ENCODE measurements at places on chromosomes 5 and 9. TPM values are rescaled to one million over a fixed set of nuclear protein-coding genes. Genes with fewer than 3 reads are reported as not detected.

Gene WDR38
- not detected for total RNA-seq

DNA sequence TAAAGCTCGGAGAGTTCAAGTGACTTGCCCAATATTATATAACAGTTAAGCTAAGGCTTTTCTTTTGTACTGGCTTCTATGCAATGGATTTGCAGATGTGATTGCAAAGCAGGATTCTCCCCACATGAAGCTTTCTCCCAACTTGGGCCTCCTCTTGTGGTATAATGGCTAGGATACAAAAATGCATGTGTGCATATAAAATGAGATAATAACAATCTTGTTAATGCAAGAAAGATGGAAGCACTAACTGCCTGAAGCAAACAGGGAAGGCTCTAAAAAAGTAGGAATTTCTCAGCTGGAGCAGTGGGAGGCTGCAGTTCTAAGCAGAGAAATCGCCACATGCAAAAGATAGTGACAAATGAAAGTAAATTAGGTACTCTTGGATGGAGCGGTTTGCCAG lies 444.2 kb upstream of the RIOK2 start:
- H3K27ac ChIP-seq = no peak overlapping the region
- H3K36me3 ChIP-seq = no peaks in the 10 kb centered on the region
- H3K27me3 ChIP-seq = no peaks in the 10 kb centered on the region
- no peak for DNase-seq

DNA sequence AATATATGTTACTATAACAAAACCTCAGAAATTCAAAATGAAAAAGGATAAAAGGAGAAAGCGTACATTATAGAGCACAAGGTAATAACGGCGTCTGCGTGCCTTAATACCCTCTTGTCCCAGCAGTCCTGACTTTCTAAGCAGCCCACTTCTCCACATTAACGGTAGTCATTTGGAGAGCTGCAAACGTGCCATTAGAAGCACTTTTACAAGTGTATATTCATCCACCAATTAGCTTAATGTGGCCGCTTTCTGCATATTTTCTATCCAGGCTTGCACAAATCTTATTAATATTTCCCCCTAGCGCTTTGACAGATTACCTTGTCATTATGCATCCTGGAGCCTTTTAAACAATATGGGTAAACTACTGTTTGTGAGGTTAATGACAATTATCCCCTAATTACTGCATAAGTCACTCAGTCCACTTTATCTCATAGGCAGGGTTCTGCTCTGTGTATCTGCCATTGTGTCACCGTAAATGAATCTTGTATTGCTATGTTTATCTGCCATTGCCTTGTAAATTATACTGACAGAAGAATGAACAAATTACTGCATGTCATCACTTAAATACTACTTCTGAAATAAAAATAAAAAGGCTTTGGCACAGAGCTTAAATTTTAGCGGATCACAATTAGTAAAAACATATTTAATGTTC lies 421.3 kb downstream of the BNC2 start:
- no peak overlapping the region for H3K27ac ChIP-seq
- DNase-seq = no peak
- H3K4me1 ChIP-seq = no peaks in the 10 kb centered on the region
- no peaks in the 10 kb centered on the region for H3K36me3 ChIP-seq

GRCh38 chr5:59380350-59380951 lies 513.1 kb downstream of the PDE4D start:
- no peak overlapping the region for H3K27ac ChIP-seq
- peaks cover 13% of the 10 kb centered on the region for H3K27me3 ChIP-seq
- no peak overlapping the region for H3K4me3 ChIP-seq
- peaks cover 5% of the 10 kb centered on the region for H3K4me1 ChIP-seq

Gene FBP1
- total RNA-seq = 2.7 TPM

Gene NMUR2
- not detected for total RNA-seq

DNA sequence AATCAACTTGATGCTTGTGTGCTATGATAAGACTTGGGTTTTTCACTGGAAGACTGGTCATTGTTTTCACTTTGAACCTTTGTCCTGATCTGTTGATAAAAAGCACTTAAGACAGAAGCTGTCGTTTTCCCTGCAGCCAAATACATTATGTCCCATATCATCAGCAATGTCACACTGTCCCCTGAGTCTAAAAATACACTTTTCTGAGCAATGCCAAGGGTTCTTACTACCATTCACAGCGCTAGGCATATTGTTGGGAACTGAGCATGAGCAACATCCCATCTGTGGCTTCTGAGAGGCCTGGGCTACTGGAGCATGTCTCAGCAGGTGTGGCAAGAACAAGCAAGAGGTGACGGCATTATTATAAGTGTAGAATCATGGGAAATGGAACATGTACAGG lies 81.8 kb downstream of the SEMA6A start:
- H3K27ac ChIP-seq = no peak overlapping the region
- peaks cover 2% of the 10 kb centered on the region for H3K36me3 ChIP-seq
- H3K4me3 ChIP-seq = no peak overlapping the region

GRCh38 chr9:87635656-87636501 lies 90.0 kb upstream of the CTSL start:
- peaks cover 2% of the 10 kb centered on the region for H3K27me3 ChIP-seq
- no peaks in the 10 kb centered on the region for H3K4me1 ChIP-seq
- no peaks in the 10 kb centered on the region for H3K36me3 ChIP-seq
- DNase-seq = no peak

Gene PLAC8L1
- not detected for total RNA-seq

Gene FBXW5
- 104 TPM for total RNA-seq

GRCh38 chr5:180829726-180830125 lies 27.1 kb upstream of the MGAT1 start:
- H3K36me3 ChIP-seq = peaks cover 31% of the 10 kb centered on the region
- H3K27me3 ChIP-seq = no peaks in the 10 kb centered on the region
- no peak for DNase-seq

- no peaks in the 10 kb centered on the region for H3K36me3 ChIP-seq
- no peak overlapping the region for H3K27ac ChIP-seq
- no peak overlapping the region for H3K4me3 ChIP-seq
- H3K4me1 ChIP-seq = no peaks in the 10 kb centered on the region
- no peaks in the 10 kb centered on the region for H3K27me3 ChIP-seq
- no peak for DNase-seq
These were observed 298.4 kb upstream of the GRAMD2B start for GRCh38 chr5:126124706-126125345.

GRCh38 chr5:64457846-64458245 lies 48.0 kb upstream of the RGS7BP start:
- no peaks in the 10 kb centered on the region for H3K36me3 ChIP-seq
- no peak overlapping the region for H3K4me3 ChIP-seq

- no peak overlapping the region for H3K27ac ChIP-seq
- H3K4me1 ChIP-seq = peaks cover 28% of the 10 kb centered on the region
- H3K36me3 ChIP-seq = peaks cover 47% of the 10 kb centered on the region
- H3K27me3 ChIP-seq = no peaks in the 10 kb centered on the region
- no peak for DNase-seq
These were observed 6.2 kb downstream of the TRIM32 start for GRCh38 chr9:116693233-116693731.

GRCh38 chr9:122314165-122314564 lies 49.5 kb downstream of the MRRF start:
- H3K4me3 ChIP-seq = no peak overlapping the region
- no peak overlapping the region for H3K27ac ChIP-seq
- peaks cover 17% of the 10 kb centered on the region for H3K36me3 ChIP-seq
- H3K4me1 ChIP-seq = peaks cover 2% of the 10 kb centered on the region
- H3K27me3 ChIP-seq = no peaks in the 10 kb centered on the region

- no peaks in the 10 kb centered on the region for H3K4me1 ChIP-seq
- peaks cover 9% of the 10 kb centered on the region for H3K27me3 ChIP-seq
- H3K27ac ChIP-seq = no peak overlapping the region
- H3K4me3 ChIP-seq = no peak overlapping the region
- H3K36me3 ChIP-seq = no peaks in the 10 kb centered on the region
These were observed 27.1 kb downstream of the CAMK2A start for GRCh38 chr5:150262502-150262901.

DNA sequence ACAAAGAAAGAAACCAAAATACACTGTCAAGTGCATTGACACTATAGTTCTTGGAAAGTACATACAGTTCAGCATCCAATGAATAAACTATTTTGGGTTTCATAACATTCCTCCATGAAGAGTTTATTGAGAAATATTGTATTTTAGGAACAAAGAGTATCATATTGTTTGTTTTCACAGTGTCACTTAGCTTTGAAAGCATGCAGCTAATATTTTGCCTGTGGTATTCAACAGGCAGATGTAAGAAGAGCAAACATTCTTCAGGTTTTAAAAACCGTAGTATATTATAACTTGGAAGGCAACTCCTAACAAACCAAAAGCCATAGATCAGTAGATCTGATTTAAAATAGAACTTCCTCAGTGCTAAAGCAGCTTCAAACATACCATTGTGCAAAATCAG lies 4.5 kb downstream of the PRELID2 start:
- H3K4me1 ChIP-seq = peaks cover under 1% of the 10 kb centered on the region
- H3K27ac ChIP-seq = no peak overlapping the region
- peaks cover 15% of the 10 kb centered on the region for H3K27me3 ChIP-seq

Gene EPB41L4B
- total RNA-seq = not detected

DNA sequence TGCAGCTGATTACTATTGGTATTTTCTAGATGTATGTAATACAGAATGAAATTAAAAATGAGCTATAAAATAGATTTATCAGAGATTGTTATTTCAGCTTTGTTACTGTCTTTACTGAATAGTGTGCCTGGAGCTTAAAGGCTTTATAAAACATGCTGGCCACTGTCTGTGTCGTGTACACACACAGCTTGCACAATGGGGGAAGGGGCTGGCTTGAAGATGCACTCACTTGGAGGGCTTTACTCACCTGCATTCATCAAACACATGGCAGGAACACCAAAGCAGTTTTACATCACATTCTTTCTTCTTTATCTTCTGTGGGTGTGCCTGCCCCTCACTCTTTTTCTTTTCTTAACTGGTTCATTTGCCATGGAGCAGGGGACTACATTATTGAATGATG lies 60.9 kb downstream of the TLE4 start:
- no peak for DNase-seq
- H3K4me1 ChIP-seq = peaks cover 42% of the 10 kb centered on the region
- no peak overlapping the region for H3K4me3 ChIP-seq
- H3K27me3 ChIP-seq = no peaks in the 10 kb centered on the region

Gene SPATA31A1
- total RNA-seq = not detected

DNA sequence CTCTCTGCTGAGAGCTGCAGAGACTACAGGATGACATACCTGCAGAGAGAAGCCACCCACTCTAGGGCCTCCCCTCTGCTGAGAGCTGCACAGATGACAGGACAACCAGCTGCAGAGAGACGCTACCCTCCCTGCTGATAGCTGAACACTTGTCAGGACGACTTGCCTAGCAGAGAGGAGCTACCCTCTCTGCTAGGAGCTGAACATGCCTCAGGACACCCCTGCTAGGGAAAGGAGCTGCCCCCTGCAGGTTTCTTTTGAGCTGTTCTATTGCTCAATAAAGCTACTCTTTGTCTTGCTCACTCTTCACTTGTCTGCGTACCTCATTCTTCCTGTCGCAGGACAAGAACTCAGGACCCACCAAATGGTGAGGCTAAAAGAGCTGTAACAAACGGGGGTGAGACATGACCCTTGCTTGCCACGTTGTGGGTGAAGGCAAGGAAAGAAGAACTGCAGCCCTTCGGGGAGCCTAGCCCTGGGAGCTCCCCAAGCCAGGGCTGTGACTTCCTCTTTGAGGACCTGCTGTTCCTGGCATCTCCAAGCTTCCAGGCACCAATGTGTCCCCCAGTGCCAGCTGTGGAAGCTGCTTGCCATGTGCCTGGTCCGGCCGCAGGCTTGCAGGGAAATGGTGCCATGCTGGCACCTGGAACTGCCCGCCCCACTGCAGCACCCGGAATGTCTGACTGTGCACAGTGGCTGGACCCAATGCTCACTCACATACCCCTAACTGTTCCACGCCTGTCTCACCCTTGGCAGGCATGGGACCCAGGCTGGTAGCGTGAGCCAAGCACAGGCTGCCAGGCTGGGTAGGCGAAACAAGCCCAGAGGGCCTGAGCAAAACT lies 5.1 kb upstream of the TESK1 start:
- no peak for DNase-seq
- no peak overlapping the region for H3K27ac ChIP-seq
- peaks cover 17% of the 10 kb centered on the region for H3K4me1 ChIP-seq

Gene ABHD17B
- total RNA-seq = 25.2 TPM

- H3K27me3 ChIP-seq = peaks cover 67% of the 10 kb centered on the region
- H3K4me3 ChIP-seq = no peak overlapping the region
- no peak overlapping the region for H3K27ac ChIP-seq
- no peaks in the 10 kb centered on the region for H3K36me3 ChIP-seq
These were observed 5.1 kb downstream of the MAP1B start for GRCh38 chr5:72112389-72112788.

- DNase-seq = no peak
- H3K36me3 ChIP-seq = no peaks in the 10 kb centered on the region
- no peak overlapping the region for H3K27ac ChIP-seq
- peaks cover 48% of the 10 kb centered on the region for H3K27me3 ChIP-seq
These were observed 156.5 kb upstream of the PITX1 start for GRCh38 chr5:135190416-135191083.

Gene IFNB1
- 0.37 TPM for total RNA-seq

- no peak overlapping the region for H3K27ac ChIP-seq
- no peak overlapping the region for H3K4me3 ChIP-seq
- no peak for DNase-seq
These were observed 41.7 kb upstream of the DHFR start for GRCh38 chr5:80696450-80696849.

Gene MLANA
- not detected for total RNA-seq

GRCh38 chr5:179139936-179140235 lies 79.7 kb downstream of the ZNF354C start:
- no peak for DNase-seq
- no peak overlapping the region for H3K27ac ChIP-seq

Gene TIMD4
- total RNA-seq = 3.7 TPM

DNA sequence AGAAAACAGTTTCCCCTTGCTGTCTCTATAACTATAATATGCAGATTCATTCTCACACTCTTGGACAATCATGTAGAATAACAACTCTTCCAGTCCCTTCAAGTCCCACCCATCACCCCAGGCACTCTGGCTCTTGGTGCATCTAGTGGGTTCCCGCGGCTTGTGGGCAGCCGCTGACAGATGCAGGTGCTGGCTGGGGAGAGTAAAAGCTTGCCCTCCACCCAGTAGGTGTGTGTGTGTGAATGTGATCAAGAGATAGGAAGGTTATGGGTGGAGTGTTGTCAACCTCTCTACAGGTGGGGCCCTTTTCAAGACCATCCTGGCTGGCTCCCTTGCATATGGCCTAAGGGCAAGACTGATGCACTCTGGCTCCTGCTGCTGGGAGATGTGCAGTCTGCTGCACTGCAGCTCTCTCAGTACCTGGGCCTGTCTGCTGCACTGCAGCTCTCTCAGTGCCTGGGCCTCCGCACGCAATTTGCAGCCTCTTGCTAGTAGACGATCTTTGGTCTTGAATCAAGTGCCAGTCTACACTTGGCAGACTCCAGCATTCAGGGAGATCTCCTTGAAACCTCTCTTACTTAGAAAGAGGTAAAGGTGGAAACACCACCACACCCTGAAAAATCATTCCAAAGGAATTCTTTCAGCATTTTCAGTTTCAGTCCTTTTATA lies 189.7 kb upstream of the GDNF start:
- no peaks in the 10 kb centered on the region for H3K27me3 ChIP-seq
- no peaks in the 10 kb centered on the region for H3K4me1 ChIP-seq
- H3K27ac ChIP-seq = no peak overlapping the region
- H3K36me3 ChIP-seq = no peaks in the 10 kb centered on the region
- no peak for DNase-seq

- H3K4me3 ChIP-seq = no peak overlapping the region
- no peak overlapping the region for H3K27ac ChIP-seq
- no peaks in the 10 kb centered on the region for H3K4me1 ChIP-seq
- no peak for DNase-seq
- H3K27me3 ChIP-seq = no peaks in the 10 kb centered on the region
These were observed 868.7 kb upstream of the CDH9 start for GRCh38 chr5:27906931-27907601.

Gene SLC34A1
- 1.9 TPM for total RNA-seq

- no peaks in the 10 kb centered on the region for H3K27me3 ChIP-seq
- no peak for DNase-seq
- peaks cover 6% of the 10 kb centered on the region for H3K36me3 ChIP-seq
- no peak overlapping the region for H3K27ac ChIP-seq
These were observed 150.5 kb upstream of the LRRTM2 start for GRCh38 chr5:139025651-139026050.
